ENCODE measurements at places on chromosomes 4 and X.
A peak's percentile ranks its signal among the peaks of the same experiment; 100 is the strongest.

DNA sequence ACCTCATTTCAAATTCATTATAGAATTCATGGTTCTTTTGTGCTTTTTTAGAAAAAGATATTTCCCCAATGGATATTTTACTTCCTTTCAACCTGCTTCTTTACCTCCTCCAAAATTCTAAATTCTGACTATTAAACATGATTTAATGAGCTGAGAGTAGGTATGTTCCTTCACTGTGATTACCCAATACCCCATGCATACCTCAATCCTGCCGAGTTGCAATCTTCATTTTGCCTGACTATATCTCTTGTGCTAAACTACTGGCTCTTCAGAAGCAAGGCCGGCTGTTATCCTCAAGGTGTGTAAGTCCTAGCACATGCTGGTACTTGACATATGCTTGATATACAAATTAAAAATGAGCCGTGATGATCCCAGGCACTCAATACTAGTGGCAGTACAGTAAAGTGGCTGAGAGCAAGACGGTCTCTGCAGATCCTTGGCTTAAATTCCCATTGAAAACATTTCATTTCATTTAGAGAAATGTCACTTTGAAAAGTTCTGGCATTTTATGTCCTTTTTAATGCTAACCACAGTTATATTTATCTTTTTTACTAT is 320.4 kb downstream of the KCNIP4 start:
- no peak for DNase-seq

- no peak for DNase-seq
These were observed 104.2 kb downstream of the PAPSS1 start for GRCh38 chr4:107615809-107616208.

- DNase-seq: no peak
These were observed 121.2 kb downstream of the AFAP1 start for GRCh38 chr4:7818399-7818911.

DNA sequence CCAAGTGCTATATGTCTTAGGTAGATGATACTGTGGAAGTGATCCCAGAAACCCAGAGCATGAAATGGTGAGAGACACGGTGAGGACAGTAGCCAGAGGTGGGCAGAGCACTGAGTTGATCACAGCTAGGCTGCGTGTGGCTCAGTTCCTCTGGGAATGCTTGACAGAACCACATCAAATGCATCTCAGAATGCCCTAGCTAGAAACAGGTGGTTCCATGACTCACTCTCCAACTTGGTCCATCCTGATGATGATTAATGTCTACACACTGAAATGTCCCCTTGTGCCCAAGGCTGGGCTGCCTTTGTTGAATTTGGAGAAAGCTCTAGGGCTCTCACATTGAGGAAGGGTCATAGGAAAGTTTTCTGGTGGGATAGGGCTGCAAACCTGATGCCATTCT is 113.6 kb downstream of the ZNF518B start:
- DNase-seq: no peak

DNA sequence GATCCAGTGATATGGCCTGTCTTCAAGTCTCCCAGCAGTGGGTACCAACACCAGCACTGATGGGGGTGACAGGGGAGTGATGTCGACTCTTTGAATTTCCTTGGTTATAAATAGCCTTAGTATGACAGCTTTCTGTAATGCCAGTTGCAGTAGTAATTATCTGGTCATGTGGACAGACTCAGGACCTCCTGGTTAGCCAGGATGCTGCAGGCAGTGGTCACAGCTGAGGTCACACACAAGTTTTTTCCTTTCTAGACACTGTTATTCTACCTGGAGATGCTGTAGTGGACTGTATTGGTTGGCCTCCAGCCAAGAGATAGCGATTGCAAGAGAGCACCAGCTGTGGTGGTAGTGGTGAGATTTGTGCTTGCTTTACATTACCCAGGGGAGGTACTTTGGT is 63.6 kb downstream of the UPRT start:
- no peak for DNase-seq

- DNase-seq: no peak
These were observed 4.9 kb downstream of the CXCL6 start for GRCh38 chr4:73841243-73841925.

- no peak for DNase-seq
These were observed 280.7 kb downstream of the ASMT start for GRCh38 chrX:1895583-1895982.

DNA sequence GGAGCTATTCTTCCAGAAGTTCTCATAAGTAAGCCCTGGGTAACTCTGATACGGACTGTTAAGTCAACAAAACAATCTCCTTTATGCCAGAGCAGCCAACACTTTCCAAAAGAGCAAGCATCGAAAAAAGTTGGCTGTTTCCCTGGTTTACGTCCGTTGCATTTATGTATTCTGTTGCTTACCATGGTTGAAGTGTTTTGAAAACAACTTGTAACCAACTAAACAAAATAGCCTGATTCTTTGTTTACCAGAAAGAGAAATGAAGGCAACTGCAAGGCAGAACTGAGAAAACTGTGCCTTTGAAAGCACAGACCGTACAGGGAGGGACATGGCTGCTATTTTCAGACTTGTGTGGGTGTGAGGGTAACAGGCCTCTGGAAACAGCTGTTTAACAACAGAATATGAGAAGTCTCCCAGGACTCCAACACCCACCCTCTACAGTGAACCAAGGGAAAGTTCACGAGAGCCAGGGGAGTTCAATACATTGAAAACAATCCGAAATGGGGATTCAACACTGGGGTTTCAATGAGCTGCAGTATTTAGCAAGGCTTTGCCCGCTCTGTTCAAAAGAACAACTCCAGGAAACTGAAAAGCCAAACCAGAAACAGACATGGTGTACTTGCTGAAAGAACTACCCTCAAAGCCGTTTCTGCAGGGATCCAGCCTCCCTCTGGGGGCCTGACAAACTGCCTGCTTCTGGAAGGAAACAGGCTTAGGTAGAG is 95.8 kb upstream of the EGFL6 start:
- peak; percentile 11 for DNase-seq

DNA sequence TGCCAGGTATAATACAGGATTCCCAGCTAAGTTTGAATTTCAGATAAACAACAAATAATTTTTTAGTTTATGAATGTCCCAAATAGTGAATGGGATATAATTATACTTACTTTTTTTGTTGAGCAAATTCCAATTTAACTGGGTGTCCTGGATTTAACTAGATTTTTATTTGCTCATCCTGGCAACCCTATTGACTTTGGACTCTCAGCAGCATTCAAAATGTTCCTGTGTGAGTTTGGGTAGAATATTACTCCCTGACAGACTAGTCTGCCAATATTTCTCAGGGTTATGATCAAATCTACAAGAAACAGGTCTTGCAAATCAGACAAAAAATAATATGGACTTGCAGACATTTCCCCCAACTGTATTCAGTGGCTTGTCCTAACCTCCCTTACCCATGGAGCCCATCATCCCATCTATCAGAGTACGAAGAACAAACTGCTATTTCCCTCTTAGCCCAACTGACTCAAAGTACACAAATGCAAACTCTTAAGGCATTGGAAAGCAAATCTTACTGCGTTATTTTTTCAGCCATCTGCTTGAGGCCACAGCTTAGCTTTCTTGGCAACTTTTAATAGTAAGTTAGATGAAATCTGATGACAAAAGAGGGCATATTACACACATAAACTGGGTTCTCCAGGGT is 20.7 kb downstream of the SETD7 start:
- DNase-seq: no peak

DNA sequence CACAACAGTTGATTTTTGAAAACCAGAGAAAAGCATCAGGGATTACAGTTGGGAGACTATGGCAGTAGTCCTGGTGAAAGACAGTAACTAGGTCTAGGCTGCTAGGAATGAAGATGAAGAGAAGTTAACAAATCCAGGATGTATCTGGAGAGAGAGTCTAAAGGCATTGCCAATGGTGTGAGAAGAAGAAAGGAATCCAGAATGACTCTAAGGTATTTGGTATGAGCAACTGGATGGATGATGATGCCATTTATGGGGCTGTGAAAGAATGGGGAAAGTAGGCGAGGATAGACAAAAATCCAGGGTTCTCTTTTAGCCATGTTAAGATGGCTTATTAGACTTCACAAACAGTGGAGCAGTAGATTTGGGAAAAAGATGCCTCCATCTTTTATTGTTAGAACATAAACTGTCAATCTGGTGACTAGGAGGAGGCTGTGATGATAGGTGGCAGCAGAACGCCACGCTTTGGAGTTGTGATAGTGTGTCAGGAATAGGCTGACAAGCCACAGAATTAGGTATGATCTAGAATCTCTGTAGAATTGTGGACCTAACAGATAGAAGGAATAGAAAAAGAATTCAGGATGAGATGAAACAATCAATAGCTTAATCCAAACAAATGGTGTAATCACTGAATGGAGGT is 27.3 kb upstream of the JADE1 start:
- no peak for DNase-seq

- no peak for DNase-seq
These were observed 253.5 kb upstream of the GATB start for GRCh38 chr4:152014280-152014679.

DNA sequence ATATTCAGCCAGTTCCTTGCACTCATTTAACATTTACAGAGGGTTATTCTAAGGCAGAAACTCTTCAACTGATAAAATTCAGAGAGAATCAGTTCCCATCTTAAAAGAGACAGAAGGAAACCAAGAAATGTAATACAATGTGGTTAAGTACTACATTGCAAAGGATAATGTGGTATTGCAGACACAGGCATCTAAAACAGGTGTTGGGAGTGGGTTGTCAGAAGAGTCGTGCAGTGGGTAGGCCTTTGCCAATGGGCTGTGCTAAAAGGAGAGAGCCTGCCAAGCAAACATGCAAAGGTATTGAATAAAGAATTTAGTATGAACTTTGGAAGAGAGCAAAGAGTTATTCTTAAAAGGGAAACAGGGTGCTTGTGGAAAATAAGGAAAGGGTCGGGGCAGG is 1044.4 kb upstream of the DIAPH2 start:
- no peak for DNase-seq

DNA sequence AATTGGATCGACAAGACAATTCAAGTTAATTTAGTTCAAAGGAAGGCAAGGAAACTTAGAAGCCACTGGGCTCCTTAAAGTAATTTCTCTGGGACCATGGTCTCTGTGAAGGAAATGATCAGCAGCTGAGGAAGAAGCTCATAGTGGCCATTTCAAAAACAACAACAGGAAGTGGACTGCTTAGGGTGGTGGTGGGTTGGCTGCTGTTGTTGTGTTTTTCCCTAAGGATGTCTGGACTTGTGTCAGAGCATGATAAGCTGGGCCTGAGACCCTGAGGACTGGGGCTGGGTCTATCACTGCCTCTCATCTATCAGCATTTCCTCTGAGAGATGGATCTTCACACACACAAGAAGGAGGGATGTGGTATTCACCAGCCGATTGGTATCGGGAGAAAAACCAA is 18.3 kb downstream of the KDR start:
- DNase-seq: no peak

- DNase-seq: no peak
These were observed 47.4 kb downstream of the SMIM14 start for GRCh38 chr4:39591290-39591689.

- no peak for DNase-seq
These were observed 335.2 kb downstream of the PCDH10 start for GRCh38 chr4:133484287-133484686.

DNA sequence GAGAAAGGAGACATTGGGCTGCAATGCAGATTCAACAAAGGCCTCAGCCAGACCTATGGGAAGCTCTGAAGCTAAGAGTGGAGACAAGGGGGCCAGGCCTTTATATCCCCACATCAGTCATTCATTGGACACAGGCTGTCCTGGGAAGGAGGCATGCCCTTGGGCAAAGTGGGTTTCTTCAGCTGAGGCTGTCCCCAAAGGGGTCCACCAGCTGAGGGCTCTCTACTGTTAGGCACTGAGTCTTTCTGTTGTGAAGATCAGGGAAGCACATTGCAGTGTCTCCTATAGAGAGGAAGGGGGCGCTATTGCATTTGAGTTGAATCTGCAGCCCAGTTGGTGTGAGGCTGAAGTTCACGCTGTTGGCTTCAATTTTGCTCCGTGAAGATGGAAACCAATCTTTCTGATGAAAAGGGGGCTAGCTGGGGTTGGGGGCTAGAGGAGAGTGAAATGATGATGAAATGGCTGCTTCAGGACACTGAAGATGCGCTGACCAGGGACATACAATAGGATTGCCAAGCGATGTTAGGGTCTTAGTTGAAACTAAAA is 48.0 kb downstream of the SLC25A5 start:
- DNase-seq: no peak

- no peak for DNase-seq
These were observed 4.6 kb upstream of the TIFA start for GRCh38 chr4:112290341-112290740.

DNA sequence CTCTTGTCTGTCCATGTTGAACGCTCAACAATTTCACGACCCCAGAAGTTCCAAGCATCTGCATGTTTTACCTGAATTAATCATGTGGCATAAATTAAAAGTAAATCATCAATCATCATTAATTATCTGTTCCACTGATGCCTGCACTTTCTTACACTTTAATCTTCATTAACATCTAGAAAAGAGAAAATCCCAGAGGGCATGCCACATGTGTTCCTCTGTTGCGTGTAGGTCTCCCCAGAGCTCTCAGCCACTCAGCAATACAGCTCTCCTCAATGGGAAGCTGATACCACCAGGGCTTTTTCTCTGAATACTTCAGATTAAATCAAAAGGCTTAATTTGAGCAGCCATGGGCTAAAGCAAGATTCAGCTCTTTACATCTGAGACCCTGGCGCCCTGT is 722.4 kb upstream of the TENM3 start:
- DNase-seq: no peak

- no peak for DNase-seq
These were observed 36.8 kb upstream of the TNIP3 start for GRCh38 chr4:121200795-121201472.

Measured in brain pericyte (primary cell).